ENCODE measurements at places on chromosomes 1 and 21. TPM values are rescaled to one million over a fixed set of nuclear protein-coding genes. Genes with fewer than 3 reads are reported as not detected.

GRIK1 gene
- total RNA-seq: not detected

LYPD8 gene
- total RNA-seq: not detected

LCE3D gene
- total RNA-seq: not detected

CADM3 gene
- total RNA-seq: 0.21 TPM

TRNAU1AP gene
- 26.8 TPM for total RNA-seq
